Stimulated activated CD4-positive, alpha-beta T cell treated with anti-CD3 and anti-CD28 coated beads, Interleukin-2, amount 100 ng/mL, for 24 hours (primary cell): ENCODE measurements at places on chromosomes 11 and 22.
A peak's percentile ranks its signal among the peaks of the same experiment; 100 is the strongest.

GRCh38 chr11:3121416-3121815 lies 43.7 kb downstream of the OSBPL5 start:
- no peak for DNase-seq

DNA sequence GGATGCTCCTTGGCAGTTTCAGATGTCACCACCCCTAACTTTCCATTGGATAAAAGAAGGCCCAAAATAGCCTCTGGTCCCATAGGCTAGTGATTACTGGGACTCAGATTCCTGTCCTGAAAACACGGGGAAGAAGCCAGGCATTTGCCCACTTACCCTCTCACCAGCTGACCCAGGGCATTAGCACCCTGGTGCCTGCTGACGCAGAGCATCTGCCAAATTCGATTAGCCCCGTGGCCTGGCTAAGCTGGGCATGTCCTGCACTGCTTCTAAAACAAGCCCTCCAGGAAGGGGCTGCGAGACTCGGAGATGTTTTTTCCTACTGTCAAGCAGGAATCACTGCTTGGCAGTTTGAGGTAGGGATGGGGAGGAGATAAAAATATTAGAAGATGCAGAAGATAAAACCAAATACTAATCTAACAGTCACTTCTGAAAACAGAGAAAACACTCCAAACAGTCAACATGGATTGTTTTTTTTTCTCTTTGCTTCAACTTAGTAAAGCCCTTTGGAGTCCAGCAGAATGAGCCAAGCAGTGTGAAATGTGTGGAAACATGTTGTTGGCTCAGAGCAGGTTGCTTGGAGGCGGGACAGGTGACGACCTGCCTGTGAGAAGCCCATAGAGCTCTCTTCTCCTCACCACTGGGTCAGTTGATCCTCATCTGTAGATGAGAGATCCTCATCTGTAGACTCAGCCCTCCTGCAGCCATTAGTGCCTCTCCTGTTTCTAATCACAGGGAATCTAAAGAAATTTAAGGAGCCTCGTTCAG lies 54.0 kb downstream of the BDNF start:
- DNase-seq: no peak

DNA sequence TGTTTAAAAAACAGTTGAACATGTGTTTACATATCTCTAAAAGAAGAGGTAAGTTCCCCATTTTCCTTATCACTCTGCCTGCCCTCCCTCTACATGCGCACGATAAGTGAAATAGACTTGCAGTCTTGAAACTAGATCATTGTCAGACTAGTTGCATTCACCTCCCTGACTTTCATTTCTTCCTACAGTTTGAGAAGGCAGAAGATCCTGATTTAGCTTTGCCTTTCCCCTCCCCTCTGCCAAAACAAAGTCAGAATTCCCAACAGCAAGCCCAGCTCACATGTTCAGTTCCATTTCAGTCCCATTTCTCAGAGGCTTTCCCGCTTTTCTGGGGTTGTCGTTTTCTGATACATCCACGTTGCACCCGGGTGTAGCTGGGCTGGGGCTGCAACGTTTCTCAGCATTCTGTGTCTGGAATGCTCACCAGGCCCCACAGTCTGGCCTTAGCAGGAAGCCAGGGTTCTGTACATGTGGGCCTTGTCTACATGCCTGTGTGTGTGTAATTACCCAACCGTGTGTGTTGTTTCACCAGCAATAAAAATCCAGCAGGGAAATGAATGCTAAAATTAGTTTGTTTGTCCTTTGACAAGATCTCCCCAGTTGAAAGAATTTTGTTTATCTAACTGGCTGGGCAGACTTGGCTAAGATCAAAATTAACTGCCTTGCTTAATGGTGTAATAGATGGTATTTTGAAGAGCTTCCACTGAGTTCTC lies 179.2 kb downstream of the DBX1 start:
- no peak for DNase-seq

GRCh38 chr22:45908961-45909360 lies 68.0 kb downstream of the WNT7B start:
- DNase-seq: no peak

- no peak for DNase-seq
Measured at GRCh38 chr22:37777122-37777687, 30.5 kb upstream of the GCAT start.

GRCh38 chr22:47245786-47246185 lies 483.3 kb downstream of the TBC1D22A start:
- no peak for DNase-seq

DNA sequence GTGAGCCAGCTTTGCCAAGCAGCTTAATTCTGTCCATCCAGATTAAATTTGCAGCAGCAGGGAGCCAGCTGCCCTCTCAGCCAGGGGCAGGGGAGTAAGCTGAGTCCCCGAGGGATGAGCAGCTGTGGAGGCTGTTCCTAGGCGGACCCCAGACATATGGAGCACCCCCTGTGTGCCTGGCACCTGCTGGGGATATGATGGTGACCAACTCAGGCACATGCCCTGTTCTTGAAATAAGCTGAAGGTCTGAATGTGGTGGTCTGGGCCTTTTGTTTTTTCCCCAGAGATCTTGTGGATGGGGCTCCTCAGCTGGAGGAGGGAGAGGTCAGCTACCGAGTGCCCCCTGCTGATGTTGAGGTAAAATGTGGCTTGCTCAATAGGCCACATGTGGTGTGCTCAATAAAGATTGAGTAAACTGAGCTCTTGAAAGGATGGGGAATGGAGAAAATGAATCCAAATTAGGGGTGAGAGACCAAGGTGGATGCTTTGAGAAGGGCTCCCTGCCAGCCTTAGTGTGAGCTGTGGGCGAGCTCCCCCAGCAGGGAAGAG lies 103.3 kb upstream of the NNMT start:
- DNase-seq: no peak

- no peak for DNase-seq
Measured at GRCh38 chr11:99277281-99277680, 256.5 kb downstream of the CNTN5 start.

DNA sequence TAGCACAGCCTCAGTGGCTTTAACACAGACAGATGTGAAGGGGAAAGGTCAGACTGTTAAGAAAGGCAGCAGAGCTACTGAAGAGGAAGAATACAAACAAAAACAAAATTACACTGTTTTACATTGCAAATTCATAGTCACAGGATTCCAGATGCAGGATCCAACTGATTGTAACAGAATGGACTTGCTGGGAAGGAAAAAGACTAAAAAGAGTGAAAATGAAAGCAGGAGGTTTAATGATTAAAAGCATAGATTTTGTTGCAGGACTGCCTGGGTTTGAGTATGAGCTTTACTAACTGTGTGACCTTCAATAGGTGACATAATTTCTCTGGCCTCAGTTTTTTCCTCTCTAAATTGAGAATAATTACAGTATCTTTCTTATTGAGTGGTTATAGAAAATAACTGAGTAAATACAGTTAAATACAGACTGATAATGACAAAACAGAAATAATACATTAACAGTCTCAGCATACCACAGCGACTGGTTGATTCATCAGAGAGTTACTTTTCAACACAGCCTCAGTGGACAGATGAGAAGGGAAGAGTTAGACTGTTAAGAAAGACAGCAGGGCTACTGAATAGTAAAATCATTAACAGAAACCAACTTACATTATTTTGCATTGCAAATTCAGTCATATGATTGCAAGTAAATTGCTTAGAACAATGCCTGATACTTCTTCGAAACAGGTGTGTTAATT lies 704.2 kb upstream of the TENM4 start:
- no peak for DNase-seq

GRCh38 chr11:134951305-134951700 lies 539.3 kb upstream of the B3GAT1 start:
- DNase-seq: no peak

GRCh38 chr11:5151713-5152153 lies 2.8 kb downstream of the OR52A1 start:
- DNase-seq: no peak

DNA sequence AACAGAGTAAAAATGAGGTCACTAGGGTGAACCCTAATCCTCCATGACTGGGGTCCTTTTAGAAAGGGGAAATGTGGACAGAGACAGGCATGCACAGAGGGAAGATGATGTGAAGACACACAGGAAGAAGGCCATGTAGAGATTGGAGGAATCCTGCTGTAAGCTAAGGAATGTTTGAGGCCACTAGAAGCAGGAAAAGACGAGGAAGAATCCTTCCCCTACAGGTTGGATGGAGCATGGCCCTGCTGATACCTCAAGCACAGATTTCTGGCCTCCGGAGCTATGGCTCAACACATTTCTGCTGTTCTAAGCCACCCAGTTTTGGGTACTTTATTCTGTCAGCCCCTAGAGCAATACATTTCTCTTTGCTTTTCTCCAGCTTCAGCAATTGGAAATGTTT lies 486.9 kb downstream of the MIAT start:
- no peak for DNase-seq

- DNase-seq: no peak
Measured at GRCh38 chr11:127625402-127625801, 624.8 kb upstream of the KIRREL3 start.

DNA sequence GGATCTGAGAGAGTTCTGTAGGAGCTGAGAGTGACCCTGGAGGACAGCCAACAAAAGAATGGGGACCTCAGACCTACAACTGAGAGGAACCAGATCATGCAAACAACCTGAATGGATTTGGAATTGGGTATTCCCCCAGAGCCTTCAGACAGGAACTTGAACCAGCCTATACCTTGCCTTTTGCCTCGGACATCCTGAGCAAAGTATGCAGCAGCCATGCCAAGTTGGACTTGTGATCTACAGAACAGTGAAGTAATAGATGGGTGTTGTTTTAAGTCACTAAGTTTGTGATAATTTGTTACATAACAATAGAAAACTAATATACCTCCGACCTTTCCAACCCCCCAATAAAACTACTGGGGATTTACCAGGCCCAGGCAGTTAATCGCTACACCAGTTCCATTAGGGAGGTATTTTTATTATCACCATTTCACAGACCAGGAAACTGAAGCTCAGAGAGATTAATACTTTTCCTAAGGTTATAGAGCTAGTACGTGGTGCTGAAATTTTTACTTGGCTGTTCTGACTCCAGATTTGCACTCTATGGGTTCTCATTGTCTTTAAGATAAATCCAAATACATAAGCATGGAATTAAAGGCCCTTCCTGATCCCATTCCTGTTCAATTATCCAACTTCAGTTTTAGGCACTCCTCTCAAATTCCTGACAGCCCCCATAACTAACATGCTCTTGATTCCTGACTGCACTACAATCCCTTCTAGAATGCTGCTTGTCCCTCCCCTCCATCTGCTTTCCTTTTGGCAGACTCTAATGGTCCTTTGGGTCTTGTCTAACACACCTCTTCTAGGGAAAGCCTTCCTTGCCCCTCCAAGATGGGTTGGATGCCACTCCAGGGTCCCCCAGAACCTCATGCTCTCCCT lies 1.7 kb upstream of the RASSF10 start:
- DNase-seq: no peak

- no peak for DNase-seq
Measured at GRCh38 chr11:1753929-1754305, 3.5 kb upstream of the IFITM10 start.

GRCh38 chr11:64334764-64335735 lies 5.0 kb upstream of the CCDC88B start:
- DNase-seq: peak; percentile 42

GRCh38 chr11:10117709-10118351 lies 176.2 kb downstream of the SBF2 start:
- DNase-seq: no peak

DNA sequence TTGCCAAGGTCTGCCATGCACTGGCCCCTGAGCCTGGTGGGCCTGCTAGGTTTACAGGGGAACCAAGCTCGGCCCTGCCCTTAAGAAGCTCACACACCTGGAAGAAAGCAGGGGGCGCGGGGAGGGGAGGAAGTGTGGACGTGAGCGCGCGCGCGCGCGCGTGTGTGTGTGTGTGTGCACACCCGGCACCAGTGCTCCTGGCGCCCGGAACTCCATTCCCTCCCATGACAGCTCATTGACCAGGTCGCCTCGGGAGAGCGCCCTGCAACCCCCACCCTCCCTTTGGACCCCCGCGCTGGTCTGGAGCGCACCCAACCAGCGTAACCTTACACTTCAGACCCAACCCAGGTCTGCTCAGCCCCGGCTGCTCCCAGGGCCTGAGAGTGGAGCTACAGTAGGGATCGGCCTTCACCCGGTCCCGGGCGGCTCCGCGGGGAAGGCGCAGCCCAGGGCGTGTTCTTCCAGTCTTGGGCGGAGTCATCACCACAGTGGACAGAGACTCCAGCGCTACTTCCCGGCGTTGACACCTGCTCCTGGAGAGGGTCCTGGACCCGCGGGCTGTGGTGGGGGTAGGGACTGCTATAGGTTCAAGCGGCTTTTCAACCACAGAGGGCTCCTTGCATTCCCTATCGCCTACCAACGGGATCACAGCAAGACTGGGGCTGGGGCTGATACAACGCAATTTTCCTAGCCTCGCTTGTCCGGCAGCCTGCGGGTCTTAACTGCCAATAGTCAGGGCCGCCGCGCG lies 1.5 kb downstream of the GALNT18 start:
- DNase-seq: peak; percentile 23

- DNase-seq: no peak
Measured at GRCh38 chr11:1281974-1282365, 27.5 kb downstream of the TOLLIP start.

GRCh38 chr22:30890686-30891442 lies 77.7 kb downstream of the MORC2 start:
- peak; percentile 59 for DNase-seq

DNA sequence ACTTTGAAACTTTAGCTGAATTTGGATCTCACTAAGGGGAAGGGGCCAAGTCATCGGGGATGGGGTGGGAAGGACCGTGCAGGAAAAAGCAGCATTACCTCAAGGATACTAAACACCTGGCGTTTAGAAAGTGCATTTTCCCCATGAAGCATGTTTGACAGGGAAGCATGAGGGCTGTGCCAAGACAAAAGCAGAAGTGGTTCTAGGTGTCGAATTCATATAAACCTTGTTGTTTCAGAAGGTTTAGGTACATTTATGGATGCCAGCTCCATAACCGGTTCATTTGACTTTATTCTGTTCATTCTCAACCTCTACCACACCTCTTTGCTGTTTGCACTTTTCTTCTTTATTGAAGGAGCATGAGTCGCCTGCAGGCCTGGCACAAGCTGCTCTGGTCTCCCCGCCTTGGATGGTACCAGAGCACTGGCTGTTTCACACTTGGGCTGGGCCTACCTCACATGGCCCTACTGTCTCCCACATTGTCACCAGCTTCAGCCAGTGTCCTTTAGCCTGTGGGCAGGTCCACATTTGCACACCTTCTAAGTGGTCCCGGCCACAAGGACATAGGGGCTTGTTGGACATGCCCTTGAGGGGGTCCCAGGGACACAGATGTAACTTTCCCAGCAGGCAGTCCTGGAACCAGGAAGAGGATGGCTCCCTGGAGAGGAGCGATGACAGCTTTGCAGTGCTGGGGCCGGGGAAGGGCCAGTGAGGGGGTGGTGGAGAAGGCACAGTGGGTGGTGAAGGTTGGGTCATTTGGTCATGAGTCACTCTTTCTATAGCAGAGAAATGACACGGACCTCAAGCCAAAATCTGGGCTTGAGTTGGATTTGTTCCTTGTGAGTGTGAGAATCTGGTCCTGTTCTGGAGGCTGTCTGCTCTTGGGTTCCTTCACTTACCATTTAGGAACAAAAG lies 3.2 kb upstream of the ST14 start:
- no peak for DNase-seq

- no peak for DNase-seq
Measured at GRCh38 chr22:47384977-47385376, 622.5 kb downstream of the TBC1D22A start.

GRCh38 chr11:75155570-75156422 lies 4.9 kb downstream of the SLCO2B1 start:
- no peak for DNase-seq

- peak; percentile 47 for DNase-seq
Measured at GRCh38 chr11:134592391-134592990, 180.4 kb upstream of the B3GAT1 start.
